Foreskin fibroblast (primary cell): ENCODE measurements at places on chromosomes 6 and 20.

DNA sequence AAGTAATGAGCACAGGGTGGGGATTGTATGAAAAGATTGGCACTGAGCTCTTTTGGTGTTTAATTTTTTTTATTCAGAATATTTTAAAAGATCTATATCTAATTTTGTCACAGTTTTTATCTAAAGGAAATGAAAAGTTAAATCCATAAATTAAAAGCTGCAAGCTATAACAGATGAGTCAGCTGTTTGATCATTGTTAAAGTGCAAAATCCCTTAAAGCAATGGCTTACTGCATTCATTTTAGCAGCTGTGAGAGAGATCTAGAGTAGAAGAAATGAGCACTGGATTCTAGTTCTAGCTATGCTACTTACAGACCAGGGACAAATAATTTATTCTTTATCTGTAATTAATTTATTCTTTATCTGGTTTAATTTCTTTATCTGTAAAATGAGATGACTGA is 245.9 kb downstream of the CD109 start:
- DNase-seq = peak; percentile 24

DNA sequence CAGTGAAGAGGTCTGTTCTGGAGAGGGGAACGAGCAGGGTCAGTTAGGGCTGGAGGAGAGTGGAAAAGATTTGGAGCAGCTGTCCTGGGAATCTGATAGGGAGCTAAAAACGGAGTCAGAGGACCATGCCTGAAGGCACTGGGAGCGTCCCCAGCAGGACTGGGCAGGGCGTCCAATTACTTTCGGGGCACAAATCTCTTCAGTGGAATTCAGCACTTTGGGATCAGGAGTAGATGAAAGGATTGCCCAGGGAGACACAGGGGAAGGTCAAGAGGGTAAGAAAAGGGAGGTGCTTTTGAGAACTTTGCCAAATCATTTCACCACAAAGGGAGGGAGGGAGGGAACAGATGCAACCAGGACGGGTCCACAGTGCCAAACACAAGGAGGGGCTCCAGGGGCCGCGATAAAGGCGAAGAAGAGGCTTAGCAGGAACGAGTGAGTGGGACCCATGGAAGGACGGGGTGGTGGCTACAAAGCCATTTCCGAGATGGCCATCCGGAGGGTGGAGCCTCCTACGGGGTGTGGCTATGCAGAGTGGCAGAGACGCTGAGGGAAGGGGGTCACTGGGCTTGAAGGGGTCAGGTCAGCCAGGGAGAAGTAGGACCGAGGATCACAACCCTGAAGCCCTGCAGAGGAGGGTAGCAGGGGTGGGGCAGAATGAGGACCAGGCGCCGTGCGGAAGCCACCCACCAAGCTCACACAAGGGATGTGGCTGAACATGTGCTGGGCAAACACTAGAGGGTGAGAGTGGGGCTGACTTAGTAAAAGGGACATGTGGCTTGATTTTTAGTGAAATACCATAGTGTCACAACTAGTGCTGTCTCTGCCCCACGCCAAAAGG is 180.0 kb upstream of the RREB1 start:
- no peak for DNase-seq

- no peak for DNase-seq
These were observed 176.8 kb downstream of the LINC00237 start for GRCh38 chr20:20929341-20929740.

DNA sequence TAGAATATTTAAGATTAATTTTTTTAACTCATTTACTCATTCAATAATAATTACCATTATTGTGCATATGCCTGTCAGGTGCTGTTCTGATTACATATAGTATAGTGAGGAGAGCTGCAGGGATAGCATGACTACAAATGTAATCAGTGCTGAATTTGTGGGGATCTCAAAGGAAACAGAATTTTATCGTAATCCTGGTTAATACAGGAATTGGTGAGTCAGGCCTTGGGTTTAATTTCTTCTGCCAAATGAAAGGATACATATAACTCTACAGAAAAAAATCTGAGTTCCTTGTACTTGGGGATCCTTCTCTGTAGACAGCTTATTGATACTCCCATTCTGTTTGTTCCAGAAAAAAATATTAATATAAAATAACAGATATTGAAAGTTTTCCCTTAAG is 297.2 kb downstream of the GJA1 start:
- DNase-seq = no peak

DNA sequence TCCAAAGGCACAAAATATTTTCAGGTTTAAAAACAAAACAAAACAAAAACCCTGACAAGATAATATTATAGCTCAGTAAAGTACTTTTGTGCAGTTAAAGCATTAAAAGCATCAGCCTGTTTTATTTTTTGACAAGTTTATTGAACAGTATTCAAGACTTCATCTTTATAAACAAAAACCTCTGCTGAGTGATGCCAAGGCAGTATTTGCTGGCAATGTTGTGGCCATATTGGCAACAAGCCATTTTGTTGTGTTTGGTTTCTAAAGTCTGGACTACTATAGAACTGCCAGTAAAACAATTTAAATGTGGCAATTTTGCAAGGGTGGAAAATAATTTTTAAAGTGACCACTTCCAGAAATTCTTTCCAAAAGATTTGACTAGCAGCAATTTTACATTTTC is 15.9 kb downstream of the CPNE1 start:
- DNase-seq = no peak

- DNase-seq = no peak
These were observed 105.1 kb downstream of the IRF4 start for GRCh38 chr6:496649-497048.

- DNase-seq = no peak
These were observed 57.4 kb upstream of the PSMF1 start for GRCh38 chr20:1060985-1061384.

- DNase-seq = no peak
These were observed 24.6 kb downstream of the PMEPA1 start for GRCh38 chr20:57685146-57685758.

DNA sequence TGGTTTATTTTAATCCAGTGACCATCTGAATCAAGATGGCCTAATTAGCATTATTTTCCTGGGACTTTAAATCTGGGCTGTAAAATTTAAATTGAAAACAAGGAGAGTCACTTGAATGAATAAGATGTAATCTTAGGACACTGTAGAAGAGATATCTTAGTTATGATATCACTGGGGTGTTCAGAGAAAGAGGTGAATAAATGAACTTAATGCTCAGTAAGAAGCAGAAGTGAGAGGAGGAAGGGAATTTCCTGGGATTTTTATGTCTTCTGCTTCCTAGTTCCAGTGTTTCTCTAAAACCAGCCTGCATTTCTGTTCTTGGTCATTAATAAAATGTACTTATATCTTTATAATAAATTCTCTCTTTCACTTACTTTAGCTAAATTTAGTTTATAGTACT is 136.8 kb upstream of the PTPRK start:
- DNase-seq = no peak

GRCh38 chr20:3334156-3334943 is 73.1 kb downstream of the DNAAF9 start:
- DNase-seq = no peak

GRCh38 chr6:66623050-66623449 is 916.0 kb upstream of the EYS start:
- no peak for DNase-seq

DNA sequence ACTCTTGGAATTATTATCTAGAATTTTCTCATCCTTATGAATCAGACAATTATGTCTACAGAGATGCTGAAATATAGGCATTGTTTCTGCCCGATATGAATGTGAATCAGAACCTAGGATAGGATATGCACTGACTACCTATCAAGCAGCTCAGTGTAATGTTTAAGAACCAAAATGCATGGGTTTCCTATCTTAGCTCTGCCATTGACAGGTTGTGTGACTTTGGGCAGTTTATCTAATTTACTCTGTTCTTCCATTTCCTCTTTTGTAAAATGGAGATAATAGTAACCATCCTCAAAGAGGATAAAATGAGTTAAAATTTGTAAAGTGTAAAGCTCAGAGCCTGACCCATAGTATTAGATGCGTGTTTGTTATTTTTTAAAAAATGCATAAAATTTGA is 10.2 kb upstream of the AIG1 start:
- no peak for DNase-seq

GRCh38 chr6:108966251-108966650 is 118.0 kb downstream of the ARMC2 start:
- DNase-seq = no peak

DNA sequence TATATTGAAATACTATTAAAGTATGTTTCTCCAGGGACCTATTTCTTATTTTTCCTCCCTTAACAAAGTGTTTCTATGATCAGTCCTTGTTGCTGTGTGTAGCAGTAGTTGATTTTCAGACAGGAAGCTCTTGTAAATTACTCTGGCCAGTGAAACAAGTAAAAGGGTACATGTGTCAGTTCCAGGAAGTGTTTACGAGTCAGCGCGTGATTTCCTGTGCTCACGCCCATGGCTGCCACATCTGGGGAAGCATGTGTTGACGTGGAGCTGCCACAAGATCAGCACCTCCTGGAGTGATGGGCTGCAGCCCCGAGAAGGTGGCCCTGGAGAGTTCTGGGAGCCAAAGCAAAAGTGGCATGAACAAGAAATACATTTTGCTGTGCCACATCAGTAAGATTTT is 38.6 kb upstream of the GGTLC1 start:
- DNase-seq = no peak

GRCh38 chr20:54345821-54346220 is 129.6 kb upstream of the DOK5 start:
- DNase-seq = peak; percentile 21

DNA sequence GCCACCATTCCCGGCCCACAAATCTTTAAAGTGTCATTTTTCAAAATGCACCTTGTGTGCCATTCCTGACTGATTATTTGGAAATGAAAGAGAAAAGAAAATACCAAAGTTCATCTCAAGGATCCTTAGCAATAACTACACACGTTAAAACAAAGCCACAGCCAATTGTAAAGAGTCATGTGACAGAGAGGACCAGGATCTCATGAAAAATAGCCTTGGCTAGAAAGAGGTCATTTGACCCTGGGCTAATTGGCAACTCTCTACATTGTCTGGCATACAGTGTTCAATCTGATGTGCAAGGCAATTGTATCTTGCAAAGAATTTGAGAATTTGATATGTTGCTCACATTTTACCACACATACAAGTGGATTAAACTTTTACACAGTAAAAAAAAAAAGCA is 31.6 kb upstream of the HLA-G start:
- no peak for DNase-seq

DNA sequence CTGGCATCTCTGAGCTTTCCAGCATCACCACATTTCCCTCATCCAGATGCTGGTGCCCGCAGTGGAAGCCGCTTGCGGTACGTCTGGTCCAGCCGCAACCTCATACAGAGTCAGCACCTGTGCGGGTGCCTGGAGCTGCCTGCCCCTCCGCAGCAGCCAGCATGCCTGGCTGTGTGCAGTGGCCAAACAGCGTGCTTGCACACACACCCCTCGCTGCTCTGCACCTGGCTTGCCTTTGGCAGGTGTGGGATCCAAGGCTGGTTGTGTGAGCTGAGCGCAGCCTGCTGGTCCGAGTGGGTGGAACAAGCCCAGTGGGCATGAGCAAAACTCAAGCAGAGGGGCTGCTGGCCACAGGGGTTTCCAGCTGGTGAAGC is 3.1 kb upstream of the HINT3 start:
- DNase-seq = no peak

GRCh38 chr6:36786055-36786675 is 53.1 kb downstream of the CPNE5 start:
- DNase-seq = no peak

DNA sequence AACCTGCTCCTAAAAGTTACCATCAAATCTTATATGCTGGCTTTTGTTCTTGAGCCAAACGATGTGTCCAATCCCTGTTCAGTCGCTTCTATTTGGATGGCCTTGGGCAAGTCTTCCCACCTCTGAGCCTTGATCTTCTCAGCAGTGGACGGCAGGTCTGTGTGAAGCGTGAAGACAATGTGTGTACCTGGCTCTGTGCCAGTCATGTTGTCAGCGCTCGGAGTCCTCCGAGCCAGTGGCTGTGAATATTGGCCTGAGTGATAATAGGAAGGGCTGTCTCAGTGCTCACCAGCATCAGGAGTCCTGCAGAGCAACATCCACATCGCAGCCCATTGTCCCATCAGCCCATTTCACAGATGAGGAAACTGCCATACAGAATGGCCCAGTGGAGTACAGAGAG is 219.0 kb downstream of the CDC5L start:
- no peak for DNase-seq

GRCh38 chr6:39653612-39654011 is 71.6 kb downstream of the KIF6 start:
- DNase-seq = no peak

- peak; percentile 35 for DNase-seq
These were observed 91.9 kb downstream of the FAM217A start for GRCh38 chr6:3987053-3987452.

DNA sequence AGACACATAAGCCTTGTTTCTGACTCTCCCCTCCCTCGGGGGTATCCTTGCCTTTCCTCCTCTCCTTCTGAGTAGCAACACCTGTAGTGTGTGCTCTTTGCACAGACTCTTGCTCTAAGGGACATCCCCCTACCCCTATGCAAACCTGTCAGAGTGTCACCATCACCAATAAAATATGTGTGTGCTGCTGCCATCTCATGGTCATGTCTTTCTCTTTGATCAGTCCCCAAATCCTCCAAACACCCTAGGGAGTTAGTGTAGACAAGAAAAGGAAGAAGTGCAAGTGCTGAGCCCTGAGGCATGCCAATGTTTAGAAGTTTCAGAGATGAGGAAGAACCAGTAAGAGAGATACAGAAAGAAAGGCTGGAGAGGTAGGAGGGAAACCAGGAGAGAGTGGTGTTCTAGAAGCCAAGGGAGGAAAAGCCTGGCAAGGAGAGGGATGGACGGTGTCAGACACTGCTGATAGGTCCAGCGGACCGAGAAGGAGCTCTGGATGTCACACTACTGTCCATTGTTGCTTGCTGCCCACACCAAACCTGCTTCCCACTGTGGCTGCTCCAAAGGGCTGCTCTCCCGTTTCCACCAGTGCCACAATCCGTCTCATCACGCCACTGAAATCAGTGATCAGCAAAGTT is 16.4 kb downstream of the TRMT6 start:
- no peak for DNase-seq

GRCh38 chr6:26270903-26271667 is 93.9 kb upstream of the BTN3A2 start:
- peak; percentile 76 for DNase-seq

GRCh38 chr6:35496841-35497570 is at the start of gene TEAD3:
TEAD3 (minus strand) TSS chr6:35497079.
- peak; percentile 89 for DNase-seq

GRCh38 chr6:52566201-52566600 is 10.7 kb downstream of the TRAM2 start:
- no peak for DNase-seq

DNA sequence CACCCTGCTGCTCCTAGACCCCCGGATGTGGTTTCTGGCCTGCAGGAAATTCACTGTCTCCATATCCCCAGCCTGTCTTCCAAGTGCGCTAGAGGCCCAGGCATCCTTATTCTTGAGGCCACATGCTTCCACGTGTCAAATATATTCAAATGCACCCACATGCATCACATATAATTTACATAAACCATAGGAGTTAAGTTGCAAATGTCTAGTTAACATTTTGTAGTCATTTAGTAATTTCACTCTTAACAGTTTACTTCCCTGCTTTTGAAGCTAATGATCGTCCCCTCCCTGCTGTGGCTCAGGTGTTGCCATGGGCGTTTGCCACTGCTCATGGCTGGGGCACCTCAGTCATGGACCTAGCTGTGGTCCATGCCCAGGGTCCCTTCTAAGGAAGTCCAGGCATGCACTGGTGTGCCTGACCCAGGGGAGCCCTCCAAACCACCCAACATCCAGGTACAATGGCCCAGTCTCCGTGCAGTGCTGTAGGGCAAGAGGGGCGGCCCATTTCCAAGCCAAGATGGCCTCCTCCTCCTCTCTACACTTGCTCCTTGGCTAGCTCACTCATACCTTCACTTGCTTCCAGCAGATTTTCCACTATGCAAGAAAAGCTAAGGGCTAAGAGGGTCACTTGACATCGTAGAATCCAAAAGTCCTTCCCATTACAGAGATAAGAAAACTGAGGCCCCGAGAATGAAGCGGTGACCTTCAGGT is 42.4 kb downstream of the FGD2 start:
- no peak for DNase-seq
